Kasumi-1 (cell line): ENCODE measurements at places on chromosomes 4 and X.
A peak's percentile ranks its signal among the peaks of the same experiment; 100 is the strongest.

GRCh38 chr4:152382057-152382785 lies 153.7 kb downstream of the FBXW7 start:
- no peak for DNase-seq

- no peak for DNase-seq
These were observed 5.6 kb upstream of the KANTR start for GRCh38 chrX:53088136-53088974.

GRCh38 chr4:26713563-26714151 lies 129.8 kb downstream of the TBC1D19 start:
- DNase-seq: no peak

DNA sequence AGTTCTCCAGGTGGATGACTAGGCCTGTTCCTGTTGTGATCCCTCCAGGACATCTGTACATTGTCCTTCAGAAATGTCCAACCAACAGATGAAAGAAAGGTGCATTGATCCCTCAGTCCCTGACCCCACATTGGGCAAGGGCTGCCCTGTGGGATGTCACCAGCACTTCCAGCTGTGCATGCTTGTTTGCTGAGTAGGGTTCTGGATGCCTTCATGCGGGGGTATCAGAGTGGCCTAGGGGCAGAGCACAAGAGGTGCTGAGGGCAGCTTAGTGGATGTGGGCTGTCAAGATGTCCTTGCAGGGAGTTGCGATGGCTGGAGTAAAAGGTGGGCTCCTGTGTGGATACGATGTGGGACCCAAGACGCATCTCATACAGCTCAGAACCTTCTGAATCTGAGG lies 112.5 kb downstream of the PALLD start:
- no peak for DNase-seq

DNA sequence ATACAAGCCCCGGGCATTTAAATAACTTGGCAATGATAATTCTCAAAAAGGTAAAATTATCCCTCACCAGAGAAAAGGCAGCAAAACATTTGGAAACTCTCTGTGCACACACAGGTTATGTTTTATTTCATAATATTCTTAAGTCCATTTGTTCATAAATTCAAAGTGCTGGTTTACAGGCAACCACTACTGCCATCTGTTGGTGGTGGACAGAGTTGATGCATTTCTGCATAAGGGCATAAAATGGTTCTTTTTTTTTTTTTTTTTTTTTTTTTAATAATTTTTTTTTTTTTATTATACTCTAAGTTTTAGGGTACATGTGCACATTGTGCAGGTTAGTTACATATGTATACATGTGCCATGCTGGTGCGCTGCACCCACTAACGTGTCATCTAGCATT lies 31.5 kb upstream of the IL21 start:
- DNase-seq: peak; percentile 41
